ENCODE measurements at places on chromosomes 5 and 9.

DNA sequence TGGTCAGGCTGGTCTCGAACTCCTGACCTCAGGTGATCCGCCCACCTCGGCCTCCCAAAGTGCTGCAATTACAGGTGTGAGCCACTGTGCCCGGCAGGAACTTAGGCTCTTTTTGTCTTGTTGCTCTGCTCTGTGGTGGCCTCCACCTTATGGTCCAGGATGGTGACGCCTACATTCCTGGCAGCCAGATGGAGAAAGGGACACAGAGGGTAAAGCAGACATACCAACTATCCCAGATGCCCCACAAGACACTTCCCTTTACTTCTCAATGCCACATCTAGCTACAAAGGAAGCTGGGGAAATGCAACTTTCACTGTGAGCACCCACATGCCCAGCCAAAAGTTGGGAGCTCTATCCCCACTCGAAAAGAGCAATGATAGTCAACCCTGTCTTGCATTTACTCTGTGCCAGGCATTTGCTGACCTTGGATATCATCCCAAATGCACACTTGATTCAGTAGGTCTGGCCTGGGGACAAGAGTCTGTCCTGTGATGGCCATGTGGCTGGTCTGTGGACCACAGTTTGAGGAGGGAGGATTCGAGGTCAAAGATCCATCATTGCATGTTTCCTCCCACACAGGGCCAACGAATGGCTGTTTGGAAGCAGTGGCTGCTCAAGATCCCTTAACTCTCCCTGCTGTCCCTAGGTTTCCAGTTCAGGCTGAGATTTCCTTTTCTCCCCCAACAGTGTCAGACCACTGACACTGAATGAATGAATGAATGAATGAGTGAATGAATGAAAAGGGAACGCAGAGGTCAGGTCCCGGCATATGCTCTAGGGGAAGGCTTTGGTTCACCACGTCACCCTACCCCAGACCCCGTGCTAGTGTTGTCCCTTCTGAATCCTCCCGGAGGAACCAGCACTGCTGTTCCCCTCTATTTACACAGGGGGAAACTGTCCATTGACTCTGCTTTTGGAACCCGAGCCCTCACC, 1.4 kb upstream of the ERGIC1 start:
- no peak for DNase-seq

DNA sequence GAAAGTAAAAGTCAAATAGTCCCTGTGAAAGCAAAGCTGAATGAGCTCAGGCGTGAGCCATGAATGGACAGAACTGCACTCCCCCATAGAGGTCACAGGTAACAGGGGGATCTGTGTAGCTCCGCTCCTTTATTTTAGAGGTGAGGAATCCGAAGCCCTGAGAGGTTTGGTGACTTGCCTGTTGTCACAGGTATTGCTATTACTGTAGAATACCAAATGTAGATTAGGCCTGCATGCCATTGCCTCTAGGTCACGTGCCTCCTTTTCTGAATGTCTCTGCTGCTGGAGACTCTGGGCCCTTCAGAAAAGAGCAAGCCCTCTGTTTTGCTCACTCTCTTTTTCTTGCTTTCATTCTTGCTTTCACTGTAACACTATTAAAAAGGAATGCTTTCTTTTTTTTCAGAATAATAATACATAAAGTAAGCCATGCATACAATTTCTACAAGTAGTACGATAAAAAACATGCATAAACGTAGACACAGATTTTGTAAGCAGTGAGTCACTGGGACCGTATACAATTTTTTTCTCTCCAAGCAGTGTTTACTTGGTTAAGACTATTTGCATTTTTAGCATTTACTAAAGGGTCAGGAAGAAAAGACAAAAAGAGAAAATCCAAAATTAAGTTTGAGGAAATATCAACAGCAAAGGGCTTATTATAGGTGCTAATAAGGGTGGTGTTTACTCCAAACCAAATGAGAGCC, 568.7 kb upstream of the ADAMTS16 start:
- no peak for DNase-seq

DNA sequence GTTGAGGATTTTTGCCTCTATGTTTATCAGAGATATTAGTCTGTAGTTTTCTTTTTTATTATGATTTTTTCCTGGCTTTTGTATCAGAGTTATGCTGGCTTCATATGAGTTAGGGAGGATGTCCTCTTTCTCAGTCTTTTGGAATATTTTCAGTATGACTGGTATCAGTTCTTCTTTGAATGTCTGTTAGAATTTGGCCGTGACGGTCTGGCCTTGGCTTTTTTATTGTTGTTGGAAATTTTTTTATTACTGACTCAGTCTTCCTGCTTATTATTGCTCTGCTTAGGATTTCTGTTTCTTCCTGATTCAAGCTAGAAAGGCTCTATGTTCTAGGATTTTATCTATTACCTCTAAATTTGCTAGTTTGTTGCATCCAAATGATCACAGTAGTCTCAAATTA, 421.9 kb downstream of the CDH10 start:
- no peak for DNase-seq

GRCh38 chr5:107502676-107503060, 168.1 kb downstream of the EFNA5 start:
- DNase-seq, result no peak

DNA sequence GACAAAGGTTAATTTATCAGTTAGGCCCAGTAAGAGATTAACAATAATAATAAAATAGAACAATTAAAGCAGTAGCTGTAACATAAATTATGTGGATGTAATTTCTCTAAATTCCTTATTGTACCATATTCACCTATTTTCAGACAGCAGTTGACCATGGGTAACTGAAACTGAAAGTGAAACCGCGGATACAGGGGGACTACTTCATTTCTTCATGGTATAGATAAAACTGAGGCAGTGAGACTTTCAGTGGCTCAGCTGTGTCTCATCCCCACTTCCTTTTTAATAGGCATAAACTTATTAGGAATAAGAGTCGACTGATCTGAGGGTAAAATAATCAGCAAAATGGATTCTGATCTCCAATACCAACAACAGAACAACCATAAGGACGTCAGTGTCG, 174.0 kb upstream of the WWC1 start:
- DNase-seq, result no peak

DNA sequence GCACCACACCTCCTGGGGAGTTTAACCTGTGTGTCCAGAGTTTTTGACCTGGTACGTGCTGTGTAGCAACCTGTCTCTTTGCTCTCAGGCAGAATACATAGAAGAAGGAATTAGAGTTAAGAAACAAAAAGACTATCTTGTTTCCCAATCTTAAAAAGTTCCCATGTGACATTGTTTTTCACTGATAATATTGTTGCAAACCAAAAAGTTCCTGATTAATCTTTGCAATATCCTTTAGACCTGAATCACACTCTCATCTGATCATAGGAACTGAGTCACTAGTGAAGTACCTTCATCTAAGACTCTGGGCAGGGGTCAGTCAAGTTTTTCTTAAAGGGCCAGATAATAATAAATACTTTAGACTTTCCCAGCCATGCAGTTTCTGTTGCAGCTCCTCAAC, 35.1 kb downstream of the BASP1 start:
- DNase-seq, result no peak

Measured in left kidney (tissue), 8 donors.